Lower lobe of right lung (tissue), 2 donors: ENCODE measurements at places on chromosomes 11 and 22.
A peak's percentile ranks its signal among the peaks of the same experiment; 100 is the strongest.

DNA sequence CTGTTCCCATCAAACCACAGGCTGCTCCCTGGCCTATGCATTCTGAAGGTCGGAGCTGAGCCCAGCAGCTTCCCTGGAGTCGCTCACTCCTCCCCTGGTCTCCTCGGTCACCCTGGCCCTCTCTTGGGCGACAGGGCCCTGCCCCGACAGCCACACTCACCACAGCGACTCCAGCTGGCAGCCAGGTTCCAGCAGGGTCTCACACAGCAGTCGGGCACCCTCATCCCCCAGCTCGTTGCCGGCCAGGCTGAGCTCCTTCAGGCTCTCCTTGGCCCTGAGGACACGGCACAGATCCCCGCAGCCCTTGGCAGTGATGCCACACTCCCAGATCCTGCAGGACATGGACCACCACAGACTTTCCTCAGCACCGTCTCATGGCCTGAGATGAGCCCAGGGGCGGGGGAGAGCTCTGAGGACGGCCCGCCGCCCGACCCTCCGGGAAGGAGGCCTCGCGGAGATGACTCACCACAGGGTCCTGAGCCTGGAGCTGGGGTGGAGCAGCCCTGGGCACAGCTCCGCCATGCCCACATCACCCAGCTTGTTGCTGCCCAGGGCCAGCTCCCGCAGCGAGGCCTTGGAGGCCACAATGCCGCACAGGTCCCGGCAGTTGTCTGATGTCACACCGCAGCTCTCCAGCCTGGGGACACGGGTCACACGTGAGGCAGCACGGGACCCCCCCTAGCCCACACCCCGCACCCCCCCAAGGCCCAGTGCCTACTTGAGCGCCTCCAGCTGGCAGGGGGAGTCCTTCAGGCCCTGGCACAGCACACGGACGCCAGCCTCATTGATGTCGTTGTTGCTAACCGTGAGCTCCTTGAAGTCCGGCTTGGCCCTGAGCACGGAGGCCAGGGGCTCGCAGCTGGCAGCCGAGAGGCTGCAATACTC, 8.5 kb downstream of the RNH1 start:
- DNase-seq, result no peak

DNA sequence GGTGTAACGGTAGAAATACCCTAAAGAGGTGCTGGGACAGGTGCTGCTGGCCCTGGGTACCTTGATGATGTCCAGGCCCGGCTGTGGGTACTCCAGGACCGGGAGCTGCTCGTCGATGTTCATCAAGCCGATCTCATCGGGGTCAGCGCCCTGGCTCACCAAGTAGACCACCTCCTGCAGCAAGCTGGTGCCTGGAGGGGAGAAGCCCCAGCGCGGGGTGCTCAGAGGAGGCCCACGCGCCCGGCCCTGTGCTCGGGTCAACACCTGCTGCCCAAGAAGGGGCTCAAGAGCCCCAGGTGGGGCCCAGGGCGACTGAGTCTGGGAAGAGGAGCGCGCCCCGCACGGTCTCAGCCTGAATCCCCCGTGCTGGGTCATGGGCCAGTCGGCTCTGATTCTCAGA, 20.6 kb downstream of the SULT4A1 start:
- DNase-seq, result no peak

DNA sequence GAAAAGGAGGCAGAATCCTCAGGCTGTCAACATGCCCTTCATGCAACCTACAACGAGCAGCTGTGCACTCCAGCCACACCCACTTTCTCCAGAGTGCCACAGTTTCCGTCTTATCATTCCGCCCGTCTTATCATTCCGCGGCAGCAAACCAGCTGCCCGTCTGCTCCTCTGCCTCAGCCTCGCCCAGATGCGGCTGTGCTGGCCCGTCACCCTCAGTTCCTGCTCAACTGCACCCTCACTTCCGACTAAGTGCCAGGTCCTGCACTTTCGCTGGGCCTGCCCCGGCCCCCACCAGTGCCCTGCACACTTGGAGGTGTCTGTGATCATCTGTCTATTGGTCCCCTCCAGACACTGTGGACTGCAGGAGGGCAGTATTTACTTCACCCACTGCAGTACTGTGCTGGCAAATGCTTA, 43.7 kb downstream of the MICAL3 start:
- DNase-seq, result peak; percentile 56

DNA sequence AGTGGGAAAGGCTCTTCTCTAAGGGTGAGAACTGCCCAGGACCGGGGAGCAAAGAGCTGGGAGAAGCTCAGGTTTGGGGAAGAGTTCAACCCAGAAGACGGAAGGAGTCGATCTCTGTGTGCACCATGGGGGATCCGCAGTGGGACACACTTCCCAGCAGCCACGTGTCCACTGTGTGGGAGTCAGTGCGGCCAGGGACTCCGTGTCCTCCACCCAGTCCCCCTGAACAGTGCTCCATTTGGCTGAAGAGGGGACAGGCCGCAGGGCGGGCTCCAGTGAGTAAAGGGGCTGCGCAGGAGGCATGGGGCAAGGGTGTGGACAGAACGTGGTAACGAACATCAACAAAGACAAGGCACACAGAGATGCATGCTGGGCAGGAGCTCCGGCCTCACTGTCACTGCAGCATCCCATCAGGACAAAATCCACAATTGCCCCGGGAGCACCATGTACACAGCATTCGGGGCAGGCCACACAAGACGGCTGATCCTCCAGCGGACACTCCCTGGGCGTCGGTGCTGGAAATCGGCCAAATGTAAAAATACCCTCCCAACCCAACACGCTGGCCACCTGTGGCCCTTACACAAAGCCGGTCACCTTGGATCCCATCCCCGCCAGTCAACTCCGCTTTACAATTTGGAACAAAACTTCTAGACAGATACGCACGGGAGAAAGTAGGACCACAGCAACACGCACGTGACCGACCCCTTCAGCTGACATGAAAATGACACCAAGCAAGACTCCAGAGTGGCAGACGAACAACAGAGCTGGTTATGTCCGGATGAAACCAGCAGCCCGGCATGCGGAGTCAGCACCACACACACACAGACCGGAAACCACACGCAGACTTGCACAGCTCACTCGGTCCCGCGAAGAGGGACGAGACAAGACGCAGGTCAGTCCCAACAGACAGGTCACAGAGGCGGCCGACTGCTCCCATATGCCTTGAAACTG, 366.8 kb downstream of the SHANK2 start:
- DNase-seq, result no peak

DNA sequence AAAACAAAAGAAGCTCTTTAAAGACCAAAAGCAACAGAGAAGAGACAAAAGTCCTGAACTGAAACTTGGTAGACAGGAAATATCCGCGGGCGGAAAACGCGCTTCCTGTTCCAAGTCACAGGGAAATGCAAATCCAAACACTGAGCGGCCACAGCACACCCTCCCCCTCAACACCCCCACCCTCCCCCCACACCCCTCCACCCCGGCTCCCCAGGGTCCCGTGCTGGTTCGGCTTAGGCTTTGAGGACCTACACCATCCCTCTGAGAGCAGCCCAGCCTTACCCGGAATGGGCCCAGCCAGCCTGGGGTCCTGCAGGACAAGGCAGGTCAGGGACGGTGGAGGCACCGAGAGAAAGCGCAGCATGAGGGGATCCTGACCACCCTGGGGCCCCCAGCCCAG, 160.4 kb downstream of the BRD1 start:
- peak; percentile 60 for DNase-seq

GRCh38 chr11:100827934-100828661, 141.0 kb downstream of the ARHGAP42 start:
- no peak for DNase-seq

DNA sequence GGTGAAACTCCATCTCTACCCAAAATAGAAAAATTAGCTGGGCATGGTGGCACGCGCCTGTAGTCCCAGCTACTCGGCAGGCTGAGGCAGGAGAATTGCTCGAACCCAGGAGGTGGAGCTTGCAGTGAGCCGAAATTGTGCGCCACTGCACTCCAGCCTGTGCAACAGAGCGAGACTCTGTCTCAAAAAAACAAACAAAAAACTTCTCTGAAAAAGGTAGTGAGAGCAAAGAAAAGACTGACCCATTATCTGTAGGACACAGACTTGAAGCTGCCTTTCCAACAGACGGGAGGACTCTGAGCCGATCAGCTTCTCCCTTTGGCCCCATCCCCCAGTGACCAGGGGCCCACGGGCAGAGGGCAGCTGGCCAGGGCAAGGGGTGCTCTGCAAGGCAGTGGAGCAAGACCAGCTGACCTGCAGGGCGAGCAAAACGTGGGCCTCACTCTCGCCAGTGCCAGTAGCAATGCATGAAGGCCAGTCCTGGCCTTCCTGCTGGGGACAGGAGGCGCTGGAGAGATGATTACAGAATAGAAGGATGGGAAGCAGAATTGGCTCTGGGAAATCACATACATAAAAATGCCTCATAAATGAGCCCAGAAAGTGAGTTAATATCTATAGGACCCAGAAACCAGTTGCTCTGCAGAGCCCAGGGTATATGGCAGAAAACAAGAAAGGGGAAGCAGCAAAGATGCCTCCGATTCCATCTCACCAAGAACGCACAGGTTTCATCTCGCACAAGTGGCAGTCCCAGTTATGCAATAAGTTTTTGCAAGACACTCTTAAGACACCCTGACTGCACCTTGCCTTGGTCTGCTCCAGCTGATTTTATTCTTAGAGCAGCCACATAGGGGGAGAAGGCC, 2.8 kb downstream of the EHD1 start:
- DNase-seq, result no peak

- no peak for DNase-seq
Measured at GRCh38 chr22:49848690-49849160, 4.9 kb upstream of the ZBED4 start.

GRCh38 chr11:7524462-7525235, 10.8 kb downstream of the PPFIBP2 start:
- DNase-seq, result no peak

GRCh38 chr11:122359081-122359571, 243.1 kb upstream of the BLID start:
- DNase-seq, result no peak

DNA sequence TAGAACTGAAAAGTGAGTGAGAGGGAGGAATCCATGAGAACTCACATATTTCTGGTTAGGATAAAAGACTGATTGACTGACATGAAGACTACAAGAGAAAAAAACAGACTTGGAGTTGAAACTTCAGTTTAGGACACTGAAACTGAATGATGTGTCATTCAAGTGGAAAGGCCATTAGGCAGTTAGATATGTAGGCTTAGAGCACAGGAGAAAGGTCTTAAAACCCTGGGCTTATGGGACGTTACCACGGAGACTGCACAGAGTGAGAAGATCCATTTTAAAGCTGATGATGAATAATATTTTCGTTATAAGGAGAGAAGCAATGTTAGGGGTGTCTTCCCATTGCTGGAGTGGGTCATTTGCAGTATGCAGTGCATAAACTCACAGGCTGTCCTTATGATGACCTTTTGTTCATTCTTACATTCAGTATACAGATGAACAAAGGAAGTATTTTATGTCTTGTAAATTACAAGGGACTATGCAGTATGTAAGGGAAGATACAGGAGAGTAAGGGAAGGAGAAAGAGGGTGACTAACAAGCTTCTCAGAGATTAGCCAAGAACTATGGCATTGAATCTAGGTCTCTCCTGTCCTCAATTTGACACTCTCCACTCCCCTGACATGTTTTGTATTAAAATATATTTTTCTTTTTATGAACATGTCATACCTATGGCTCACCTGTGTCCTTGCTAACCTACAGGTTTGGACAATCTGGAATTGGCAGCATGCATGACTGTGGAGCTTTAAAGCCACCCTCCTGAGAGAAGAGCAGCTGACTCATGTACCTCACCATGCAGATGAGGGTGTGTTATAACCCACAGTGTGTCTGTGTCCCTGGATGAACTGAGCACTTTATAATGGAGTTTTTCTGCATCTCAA, 63.7 kb downstream of the MAML2 start:
- no peak for DNase-seq

- no peak for DNase-seq
Measured at GRCh38 chr22:30204742-30205111, 41.8 kb downstream of the LIF start.

- no peak for DNase-seq
Measured at GRCh38 chr11:36407356-36407755, 102.7 kb downstream of the TRAF6 start.

- no peak for DNase-seq
Measured at GRCh38 chr11:33719587-33719986, 16.6 kb downstream of the CD59 start.

- no peak for DNase-seq
Measured at GRCh38 chr11:20156280-20156875, 3.9 kb downstream of the DBX1 start.

- peak; percentile 85 for DNase-seq
Measured at GRCh38 chr22:36331912-36332622, 55.7 kb downstream of the MYH9 start.

- no peak for DNase-seq
Measured at GRCh38 chr22:26127556-26127955, 41.7 kb upstream of the SEZ6L start.

DNA sequence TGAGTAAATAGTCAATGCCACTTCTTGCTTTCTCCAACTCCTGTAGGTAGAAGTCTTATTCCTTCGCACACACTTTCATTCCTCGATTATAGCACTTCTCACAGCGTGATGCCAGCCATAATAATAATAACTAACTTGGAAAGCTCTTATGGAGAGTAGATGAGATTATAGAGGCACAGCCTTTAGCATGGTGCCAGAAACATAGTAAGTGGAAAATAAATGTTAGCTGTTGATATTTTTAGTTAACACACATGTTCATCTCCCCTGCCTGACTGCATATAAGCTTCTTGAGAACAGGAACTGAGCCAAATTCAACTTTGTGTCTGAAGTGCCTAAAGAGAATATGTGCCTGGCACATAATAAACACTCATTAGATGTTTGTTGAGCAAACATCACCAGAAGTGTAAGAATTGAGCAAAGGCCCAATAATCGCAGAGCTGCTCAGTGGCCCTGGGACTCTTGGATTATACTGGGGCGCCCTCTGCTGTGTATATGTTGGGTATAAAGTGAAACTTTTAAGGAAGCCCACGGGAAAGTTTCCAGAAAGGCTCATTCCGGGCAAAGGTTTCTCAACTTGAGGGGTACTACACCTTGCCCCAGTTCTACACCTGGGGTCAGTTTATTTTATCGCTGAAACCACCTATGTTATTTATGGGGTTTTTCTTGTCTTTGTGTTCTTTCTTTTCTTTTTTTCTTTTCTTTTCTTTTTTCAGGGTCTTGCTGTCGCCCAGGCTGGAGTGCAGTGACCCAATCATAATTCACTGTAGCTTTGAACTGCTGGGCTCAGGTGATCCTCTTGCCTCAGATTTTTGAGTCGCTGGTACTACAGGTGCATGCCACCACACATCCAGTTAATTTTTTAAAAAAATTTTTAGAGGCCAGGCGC, 22.3 kb downstream of the SLN start:
- DNase-seq, result peak; percentile 76

DNA sequence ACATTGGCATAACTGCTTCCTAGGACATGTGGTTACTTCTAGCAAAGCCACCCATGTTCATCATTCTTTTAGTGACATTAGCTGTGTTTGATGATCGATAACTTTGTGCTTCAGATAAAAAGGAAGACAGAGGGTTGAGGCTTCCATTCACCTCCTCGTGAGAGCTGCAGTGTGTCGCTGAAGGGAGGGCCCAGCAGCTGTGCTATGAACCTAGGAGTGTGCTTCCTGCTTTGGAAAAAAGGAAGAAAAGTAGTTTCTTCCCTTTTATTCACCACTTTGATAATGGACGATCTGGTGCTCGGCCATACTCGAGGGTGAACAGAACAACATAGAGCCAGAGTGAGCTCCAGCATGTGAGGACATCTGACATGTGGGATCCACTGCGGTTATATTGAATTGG, 6.1 kb upstream of the RFPL2 start:
- no peak for DNase-seq
